ENCODE measurements at places on chromosomes 2 and 18.

DNA sequence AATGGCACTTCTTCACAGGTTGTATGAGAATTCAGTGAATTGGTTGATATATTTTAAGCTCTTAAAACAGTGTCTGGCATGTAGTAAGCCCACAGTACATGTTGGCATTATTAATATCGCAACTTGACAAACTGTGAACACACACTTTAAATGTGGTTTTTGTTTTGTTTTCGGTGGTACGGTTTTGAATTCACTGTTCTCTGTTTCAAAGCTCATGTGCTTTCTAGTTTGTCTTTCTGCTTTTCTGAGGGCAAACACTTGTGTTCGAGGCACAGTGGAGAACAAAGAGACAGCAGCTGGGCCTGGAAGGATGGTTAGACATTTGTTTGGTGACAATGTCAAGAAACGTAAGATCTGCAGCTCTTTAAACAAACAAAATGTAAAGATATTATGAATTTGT lies 276.5 kb upstream of the MC4R start:
- no peak for DNase-seq

DNA sequence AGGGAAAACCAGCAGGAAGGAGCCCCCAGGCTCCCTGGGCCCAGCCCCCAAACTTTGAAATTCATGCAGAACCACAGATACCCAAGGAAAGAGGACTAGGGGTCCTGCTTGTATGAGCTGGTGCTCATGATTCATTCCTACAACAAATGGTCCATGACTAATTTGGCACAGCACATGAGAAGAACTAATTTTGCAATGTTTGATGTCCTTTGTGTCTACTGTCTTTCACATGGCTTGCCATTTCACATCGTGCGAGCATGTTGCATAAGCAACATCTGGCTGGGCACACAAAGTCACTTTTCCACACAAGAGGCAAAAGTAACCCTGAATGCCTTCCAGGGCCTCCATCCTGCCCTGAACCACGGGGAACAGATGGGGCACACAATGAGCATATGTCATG lies 149.6 kb upstream of the APCDD1 start:
- no peak for DNase-seq

DNA sequence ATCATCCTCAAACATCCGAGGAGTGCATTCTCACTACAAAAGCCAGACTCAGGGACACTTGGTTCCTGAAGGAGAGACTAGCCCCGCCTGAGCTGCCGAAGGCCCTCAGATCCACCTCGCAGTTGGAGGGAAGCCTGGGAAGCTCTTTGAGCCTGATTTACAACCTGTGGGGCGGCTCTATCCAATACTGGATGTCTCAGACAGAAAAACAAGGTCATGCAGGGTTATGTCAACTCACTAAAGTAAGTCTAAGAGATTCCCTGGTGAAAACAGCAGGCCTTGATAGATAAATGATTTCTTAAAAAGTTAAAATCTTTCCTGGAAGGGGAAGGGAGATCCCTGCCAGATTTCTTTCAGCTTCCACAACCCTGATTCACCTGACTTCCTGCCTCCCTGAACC lies 284.3 kb downstream of the CYP26B1 start:
- no peak for DNase-seq

DNA sequence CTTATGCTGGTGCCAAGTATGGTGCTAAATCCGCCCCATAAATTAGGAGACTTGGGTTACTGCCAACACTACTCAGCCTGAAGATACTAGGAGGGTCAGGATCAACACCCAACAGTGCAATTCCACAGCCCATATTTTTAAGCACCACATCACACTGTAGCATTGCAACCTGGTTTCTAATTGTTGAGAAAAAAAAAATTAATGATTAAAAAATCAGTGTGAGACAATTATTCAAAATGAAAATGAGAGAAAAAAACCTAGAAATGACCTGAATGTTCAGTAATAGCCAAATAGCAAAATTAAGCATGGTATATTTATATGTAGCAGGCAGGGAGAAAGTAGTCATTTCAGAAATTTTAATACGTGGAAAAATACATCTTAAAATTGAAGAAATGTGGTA lies 29.2 kb upstream of the HNRNPLL start:
- DNase-seq: no peak

DNA sequence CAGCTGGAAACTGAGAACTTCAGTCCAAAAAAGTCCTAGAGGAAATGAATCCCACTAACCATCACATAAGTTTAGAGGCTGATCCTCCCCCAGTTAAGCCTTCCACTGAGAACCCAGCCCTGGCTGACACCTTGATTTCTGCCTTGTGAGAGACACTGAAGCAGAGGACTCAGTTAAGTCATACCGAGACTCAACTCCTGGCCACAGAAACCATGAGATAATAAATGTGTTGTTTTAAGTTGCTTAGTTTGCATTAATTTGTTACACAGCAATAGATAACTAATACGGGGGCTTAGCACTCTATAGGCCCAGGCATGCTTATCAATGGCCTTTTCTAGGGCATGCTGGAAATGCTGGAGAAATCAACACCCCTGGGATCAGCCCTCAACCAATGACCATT lies 3.4 kb upstream of the ADD2 start:
- no peak for DNase-seq

GRCh38 chr2:23420840-23421476 lies 36.0 kb downstream of the KLHL29 start:
- DNase-seq: no peak

- DNase-seq: no peak
Measured at GRCh38 chr2:71995067-71995665, 152.5 kb downstream of the CYP26B1 start.

GRCh38 chr18:12779043-12779442 lies 76.2 kb downstream of the PSMG2 start:
- no peak for DNase-seq

DNA sequence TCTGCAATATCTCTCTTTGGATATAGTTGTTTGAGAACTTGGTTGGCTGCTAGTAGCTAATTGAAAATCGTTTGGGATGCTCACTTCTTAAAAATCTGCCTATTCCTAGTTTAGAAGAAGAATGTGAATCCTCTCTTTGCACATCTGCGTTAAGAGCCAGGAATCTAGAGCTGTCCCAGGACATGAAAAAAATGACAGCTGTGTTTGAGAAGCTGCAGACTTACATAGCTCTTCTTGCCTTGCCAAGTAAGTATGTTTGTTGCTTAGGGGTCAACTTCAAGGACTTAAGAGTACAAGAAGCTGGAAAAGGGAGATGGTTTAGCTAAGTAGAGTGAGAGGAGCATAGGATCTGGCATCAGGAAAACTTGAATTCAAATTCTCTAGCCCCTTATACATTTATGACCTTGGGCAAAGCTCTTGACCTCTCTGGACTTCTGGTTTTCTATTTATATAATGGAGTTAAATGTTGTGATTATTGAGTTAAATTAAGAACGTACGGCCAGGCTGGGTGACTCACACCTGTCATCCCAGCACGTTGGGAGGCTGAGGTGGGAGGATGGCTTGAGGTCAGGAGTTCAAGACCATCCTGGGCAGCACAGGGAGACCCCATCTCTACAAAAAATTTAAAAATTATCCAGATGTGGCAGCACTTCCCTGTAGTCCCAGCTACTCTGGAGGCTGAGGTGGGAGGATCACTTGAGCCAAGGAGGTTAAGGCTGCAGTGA lies 55.2 kb upstream of the STON1 start:
- no peak for DNase-seq

DNA sequence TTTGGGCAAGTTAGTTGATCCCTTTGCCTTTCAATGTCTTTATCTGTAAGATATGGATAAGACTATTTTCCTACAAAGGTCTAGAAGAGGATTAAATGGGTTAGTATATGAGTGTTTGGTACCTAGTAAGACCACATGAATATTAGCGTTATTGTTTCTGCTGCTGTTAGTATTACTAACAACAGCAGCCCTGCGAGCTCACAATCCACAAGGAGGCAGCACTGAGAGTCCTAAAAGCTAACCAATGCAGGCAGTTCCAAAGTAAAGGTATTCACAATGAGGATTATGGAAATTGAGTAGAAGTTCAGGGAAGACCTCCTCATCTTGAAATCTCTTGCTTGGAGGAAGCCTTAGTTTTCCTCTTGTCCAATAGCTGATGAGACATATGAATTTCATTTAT lies 248.9 kb downstream of the TDRD15 start:
- peak; percentile 33 for DNase-seq

DNA sequence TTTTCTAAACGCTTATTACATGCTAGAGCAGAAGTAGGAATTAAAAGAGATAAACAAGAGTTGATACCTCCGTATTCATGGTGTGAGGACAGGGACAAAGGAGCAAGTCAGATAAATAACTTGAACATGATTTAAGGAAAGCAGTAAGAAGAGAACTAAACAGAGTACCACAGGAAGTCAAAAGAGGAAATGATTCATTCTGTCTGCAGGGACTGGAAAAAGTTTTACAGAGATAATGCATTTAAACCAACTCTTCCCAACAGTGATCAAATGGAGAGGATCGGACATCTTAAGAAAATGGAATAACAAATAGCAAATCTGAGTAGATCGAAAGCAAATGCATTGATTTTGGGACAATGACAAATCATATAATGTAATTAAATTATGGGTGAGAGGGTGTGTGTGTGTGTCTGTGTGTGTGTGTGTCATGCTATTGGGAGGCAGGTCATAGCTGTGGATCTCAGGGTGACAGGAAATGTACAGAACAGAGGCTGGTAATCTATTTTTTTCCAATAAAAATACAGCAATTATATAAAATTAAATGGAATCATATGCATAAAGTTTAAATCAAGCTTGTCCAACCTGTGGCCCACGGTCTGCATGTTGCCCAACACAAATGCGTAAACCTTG lies 113.4 kb downstream of the MC4R start:
- peak; percentile 39 for DNase-seq

DNA sequence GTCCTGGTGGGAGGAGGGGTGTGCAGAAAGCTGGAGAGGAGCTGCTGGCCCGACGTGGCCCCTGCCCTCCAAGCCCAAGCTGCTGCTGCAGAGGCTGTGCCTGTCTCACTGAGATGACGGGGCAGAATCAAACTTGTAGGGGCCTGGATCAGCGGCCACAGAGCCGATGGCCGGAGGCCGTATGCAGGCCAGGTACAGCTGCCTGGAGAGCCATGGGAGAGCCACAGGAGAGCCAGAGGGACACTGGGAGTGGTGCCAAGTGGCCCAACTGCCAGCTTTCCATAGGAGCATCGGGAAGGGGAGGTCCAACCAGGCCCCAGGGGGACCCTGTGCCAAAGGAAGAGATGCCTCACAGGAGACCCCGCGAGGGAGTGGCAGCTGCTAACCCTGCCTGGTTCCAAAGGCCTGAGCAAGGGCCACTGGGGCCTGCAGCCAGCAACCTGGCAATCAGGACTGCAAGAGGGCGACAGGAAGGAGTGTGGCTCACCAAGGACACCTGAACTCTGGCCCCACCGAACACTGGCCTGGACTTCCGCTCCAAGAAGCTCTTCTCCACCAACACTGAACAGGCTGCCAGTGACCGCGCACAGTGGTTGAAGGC lies 70.7 kb downstream of the HDAC4 start:
- no peak for DNase-seq

- no peak for DNase-seq
Measured at GRCh38 chr2:20179755-20180594, 45.0 kb downstream of the SDC1 start.

- DNase-seq: peak; percentile 10
Measured at GRCh38 chr18:9961041-9961440, 47.2 kb downstream of the VAPA start.

DNA sequence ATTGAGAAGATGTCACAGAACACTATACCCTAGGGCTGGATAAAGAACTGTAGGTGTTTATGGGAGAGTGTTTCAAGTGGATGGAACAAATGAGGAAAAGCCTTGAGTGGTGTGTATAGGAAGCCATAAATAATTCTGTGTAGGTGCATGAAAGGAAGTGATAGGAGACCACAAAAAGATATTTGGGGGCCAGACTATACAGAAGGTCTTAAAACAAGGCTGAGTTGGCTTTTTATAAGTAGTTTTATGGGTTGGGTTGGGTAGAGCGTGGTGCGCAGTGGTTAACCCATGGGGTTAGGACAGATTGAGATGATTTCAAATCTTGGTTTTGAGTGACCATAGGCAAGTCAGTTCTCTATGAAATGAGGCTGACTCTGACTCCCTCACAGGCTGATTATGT lies 110.5 kb downstream of the PKP4 start:
- no peak for DNase-seq

GRCh38 chr18:54031243-54031642 lies 193.2 kb downstream of the MBD2 start:
- no peak for DNase-seq

DNA sequence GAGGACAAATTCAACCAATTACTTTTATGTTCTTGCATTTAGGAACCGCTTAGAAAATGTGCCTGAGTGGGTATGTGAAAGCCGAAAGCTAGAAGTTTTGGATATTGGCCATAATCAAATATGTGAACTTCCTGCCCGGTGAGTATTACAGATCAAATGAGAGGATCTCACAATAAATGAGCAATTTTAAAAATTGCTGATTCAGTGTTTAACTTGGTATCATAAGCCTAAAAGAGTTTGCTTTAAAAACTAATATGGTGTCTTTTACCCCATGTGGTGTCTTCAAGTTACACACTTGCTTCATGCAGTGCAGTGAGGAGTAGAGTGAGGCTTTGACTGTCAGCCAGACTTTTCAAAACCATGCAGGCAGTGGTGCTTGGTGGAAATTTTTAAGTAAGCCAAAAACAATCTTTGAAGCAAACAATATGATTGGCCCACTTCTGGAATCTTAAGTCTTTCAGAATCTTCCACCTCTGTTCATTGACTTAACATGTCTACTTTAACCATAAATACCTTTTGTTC lies 199.6 kb downstream of the PHLPP1 start:
- no peak for DNase-seq

- DNase-seq: no peak
Measured at GRCh38 chr2:160492401-160493226, 993 bp downstream of the RBMS1 start.

GRCh38 chr18:47936952-47937351 lies 6.5 kb upstream of the SMAD2 start:
- DNase-seq: no peak

DNA sequence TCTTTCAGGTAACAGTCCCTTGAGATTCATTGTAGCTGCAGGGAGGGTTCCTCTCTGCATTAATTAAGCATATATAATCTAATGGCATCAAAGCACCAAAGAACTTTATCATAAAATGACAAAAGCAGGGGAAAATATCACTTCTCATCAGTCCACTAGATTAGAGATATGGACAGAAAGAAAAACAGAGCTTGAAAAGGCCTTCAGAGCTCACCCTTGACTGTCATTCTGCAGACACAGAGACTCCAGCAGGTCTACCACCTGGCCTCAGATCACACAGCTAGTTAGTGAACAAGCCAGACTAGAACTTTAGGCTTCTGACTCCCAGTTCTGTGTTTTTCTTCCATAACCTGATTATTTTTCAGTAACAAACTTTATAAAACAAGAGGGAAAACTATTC lies 88.5 kb downstream of the FIGN start:
- DNase-seq: no peak

DNA sequence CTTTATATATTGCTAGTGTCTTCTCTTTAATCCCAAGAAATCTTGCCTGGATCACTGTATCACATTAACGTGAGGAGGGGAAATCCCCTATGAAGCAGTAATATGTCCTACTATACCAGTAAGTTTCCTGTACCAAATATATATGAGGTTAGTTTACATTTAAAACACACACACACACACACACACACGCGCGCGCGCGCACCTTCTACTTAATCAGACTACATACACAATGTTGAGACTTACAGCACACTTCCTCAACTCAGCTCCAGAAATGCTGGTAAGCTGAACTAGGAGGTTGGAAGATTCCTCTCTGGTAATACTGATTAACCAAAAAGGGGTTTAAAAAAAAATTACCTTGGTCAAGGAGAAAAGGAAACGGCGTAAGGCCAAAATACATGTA lies 49.3 kb downstream of the USP34 start:
- DNase-seq: peak; percentile 55
